PC-9 (cell line): ENCODE measurements at places on chromosomes 2 and 18.
A peak's percentile ranks its signal among the peaks of the same experiment; 100 is the strongest.

DNA sequence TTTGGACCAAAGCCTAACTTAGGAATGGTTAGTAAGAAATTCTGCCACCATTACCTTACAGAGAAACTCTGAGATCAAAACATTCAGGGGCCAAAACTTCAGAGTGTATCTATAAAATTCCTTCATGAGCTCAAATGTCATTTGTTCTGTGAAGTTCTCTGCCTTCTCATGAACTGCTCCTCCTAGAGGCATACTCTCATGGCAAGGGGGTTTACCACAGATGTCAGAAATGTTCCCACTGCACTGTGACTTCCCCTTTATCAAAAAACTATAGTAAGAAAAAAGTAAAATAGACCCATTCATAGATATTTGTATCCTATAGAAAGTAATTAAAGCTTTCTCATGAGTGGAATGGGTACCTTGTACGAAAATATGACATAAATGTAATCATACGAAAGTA lies 68.5 kb downstream of the USP40 start:
- DNase-seq, result no peak

DNA sequence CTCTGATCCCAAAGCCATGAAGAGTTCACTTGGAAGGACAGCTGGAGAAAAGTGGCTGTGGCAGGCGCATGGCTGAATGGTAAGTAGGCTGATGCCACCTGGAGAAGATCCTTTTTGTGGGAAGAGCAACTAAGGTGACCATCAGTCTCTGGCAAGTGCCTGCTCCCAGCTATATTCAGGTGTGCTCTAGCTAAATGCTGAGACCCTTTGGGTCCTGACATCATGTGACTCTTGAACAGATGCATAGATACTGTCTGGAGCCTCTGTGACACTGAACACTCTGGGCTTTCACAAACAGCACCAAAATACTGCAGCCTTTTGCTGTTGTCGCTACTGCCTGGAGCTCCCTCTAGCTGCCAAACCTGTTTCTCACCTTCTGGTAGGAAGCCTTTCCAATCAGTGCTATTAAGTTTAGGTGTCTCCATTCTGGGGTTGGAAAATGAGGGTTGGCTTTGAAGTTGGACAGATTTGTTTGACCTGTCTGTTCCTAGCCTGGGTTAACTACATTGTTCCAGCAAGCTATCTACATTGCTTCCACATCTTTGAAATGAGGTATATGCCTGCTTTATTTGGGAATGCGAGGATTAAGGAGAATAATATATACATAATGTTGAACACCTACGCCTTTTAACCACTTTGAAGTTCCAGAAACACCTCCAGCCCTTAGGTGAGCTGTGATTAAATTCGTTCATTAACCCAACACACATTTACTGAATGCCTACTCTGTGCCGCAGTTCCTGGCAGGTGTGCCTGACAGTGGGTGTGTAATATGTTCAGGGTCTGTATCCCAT lies 3.1 kb downstream of the EGR4 start:
- peak; percentile 30 for DNase-seq

GRCh38 chr18:9215221-9215933 lies 78.8 kb downstream of the ANKRD12 start:
- DNase-seq, result no peak

DNA sequence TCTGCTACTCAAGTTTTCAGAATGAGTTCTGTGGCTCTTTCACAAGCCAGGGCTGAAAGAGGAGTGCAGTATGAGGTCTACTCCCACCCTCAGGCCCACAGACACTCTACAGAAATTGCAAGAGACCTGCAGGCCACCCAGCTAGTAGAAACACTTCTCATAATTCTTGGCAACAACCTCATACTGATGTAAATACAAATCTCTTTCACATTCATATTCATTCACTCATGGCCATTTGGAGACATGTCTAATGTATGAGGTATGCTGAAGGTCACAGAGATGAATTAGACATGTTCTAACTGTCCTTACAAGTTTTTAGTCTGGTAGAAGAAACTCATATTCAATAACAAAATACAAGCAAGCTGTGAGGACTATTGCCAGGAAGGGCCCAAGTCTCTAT lies 83.8 kb upstream of the KLHL29 start:
- DNase-seq, result no peak

- no peak for DNase-seq
These were observed 2.6 kb downstream of the BZW1 start for GRCh38 chr2:200814276-200814815.

GRCh38 chr2:79512442-79513401 lies at the start of gene CTNNA2:
Gene CTNNA2 (plus strand): TSS chr2:79513051.
- DNase-seq, result peak; percentile 39

GRCh38 chr18:30387401-30387800 lies 655.1 kb downstream of the DSC3 start:
- no peak for DNase-seq

- DNase-seq, result no peak
These were observed 3.2 kb downstream of the CFLAR start for GRCh38 chr2:201118961-201119854.
